Left renal cortex interstitium (tissue), 4 donors: ENCODE measurements at places on chromosomes 2 and 18. TPM values are rescaled to one million over a fixed set of nuclear protein-coding genes. Genes with fewer than 3 reads are reported as not detected.

SPP2 gene
- polyA plus RNA-seq: 1.9 TPM

CD207 gene
- not detected for polyA plus RNA-seq

L3MBTL4 gene
- 5.9 TPM for polyA plus RNA-seq

RNU2-63P gene
- polyA plus RNA-seq: not detected

GALNT13 gene
- 2.6 TPM for polyA plus RNA-seq

DNAJC5G gene
- polyA plus RNA-seq: 1.6 TPM

CAPN14 gene
- polyA plus RNA-seq: not detected

CD302 gene
- 10.3 TPM for polyA plus RNA-seq

PFN4 gene
- 3.7 TPM for polyA plus RNA-seq

NR4A2 gene
- 0.49 TPM for polyA plus RNA-seq

HOXD1 gene
- polyA plus RNA-seq: 9.2 TPM

ARHGEF4 gene
- polyA plus RNA-seq: 8.3 TPM

COL5A2 gene
- polyA plus RNA-seq: 124 TPM

BIN1 gene
- polyA plus RNA-seq: 91.8 TPM

MERTK gene
- 19.8 TPM for polyA plus RNA-seq

MYOM1 gene
- 9.7 TPM for polyA plus RNA-seq

EFR3B gene
- 8.1 TPM for polyA plus RNA-seq

SERPINB4 gene
- 0.08 TPM for polyA plus RNA-seq

SYT4 gene
- 0.39 TPM for polyA plus RNA-seq

ANKZF1 gene
- 39.7 TPM for polyA plus RNA-seq

ALK gene
- 0.32 TPM for polyA plus RNA-seq

COLEC12 gene
- 23.6 TPM for polyA plus RNA-seq

RAX gene
- polyA plus RNA-seq: not detected

KIF5C gene
- polyA plus RNA-seq: 4.0 TPM

PSTPIP2 gene
- polyA plus RNA-seq: 10.9 TPM

ALPG gene
- polyA plus RNA-seq: not detected

ST8SIA5 gene
- 1.0 TPM for polyA plus RNA-seq

SERPINB13 gene
- not detected for polyA plus RNA-seq

PLA2R1 gene
- polyA plus RNA-seq: 90.3 TPM

GALR1 gene
- 0.19 TPM for polyA plus RNA-seq

C2orf69 gene
- 13.4 TPM for polyA plus RNA-seq
